Hypothalamus (tissue), 51 donors: ENCODE measurements at places on chromosomes 12 and 14.

- DNase-seq = no peak
Observed at GRCh38 chr14:48963231-48963790, 622.9 kb downstream of the RPS29 start.

- DNase-seq = no peak
Observed at GRCh38 chr12:52217223-52217622, 15.8 kb upstream of the KRT7 start.

GRCh38 chr12:110550981-110551380 lies 32.1 kb downstream of the PPTC7 start:
- no peak for DNase-seq

DNA sequence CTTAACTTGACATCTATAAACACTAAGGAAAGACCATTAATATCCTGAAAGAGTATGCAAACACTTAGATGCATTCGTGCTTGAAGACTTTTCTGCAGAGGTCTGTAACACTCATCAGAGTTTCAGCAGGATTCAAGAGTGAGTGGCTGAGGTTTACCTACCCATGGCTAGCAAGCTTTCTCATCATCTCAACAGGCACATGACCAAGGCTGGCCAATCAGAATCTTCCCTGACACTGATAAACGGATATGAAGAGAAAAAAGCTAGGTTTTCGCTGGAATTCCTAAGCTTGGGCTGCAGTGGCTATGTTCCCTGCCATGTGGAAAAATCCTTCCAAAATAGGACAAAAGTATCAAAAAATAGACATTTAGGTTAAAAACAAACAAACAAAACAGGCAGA lies 162.1 kb upstream of the USP15 start:
- DNase-seq = no peak

DNA sequence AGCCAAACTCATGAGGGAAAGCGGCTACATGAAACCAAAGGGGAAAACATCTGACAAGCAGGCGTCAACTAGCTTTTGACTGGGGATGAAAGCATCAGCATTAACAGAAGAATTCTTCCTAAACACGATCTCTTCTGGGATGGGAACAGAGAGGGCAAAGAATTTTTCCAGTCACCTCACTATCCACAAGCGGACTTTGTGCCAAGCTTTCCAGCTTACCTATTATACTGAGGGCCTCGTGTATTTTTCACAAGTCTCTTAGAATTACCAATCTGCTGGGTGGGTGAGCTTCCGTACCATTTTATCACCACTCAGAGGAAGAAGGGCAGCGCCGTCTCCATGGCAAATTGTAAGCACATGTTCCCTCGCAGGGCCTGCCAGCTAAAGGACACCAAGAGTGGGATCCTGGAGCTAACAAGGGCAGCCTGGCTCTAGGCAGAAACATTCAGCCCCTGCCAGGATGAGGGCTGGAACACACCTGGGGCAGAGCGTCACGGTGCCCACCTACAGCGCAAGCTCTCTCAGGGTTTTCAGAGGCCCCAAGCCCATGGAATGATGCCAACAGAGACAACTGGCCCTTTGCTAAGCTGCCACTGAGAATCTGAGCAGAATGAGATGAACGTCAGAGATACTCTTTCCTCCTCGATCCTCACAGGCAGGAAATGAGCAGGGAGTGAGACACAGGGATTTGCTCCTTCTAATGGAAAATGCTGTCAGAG lies 74.6 kb downstream of the CHGA start:
- no peak for DNase-seq

DNA sequence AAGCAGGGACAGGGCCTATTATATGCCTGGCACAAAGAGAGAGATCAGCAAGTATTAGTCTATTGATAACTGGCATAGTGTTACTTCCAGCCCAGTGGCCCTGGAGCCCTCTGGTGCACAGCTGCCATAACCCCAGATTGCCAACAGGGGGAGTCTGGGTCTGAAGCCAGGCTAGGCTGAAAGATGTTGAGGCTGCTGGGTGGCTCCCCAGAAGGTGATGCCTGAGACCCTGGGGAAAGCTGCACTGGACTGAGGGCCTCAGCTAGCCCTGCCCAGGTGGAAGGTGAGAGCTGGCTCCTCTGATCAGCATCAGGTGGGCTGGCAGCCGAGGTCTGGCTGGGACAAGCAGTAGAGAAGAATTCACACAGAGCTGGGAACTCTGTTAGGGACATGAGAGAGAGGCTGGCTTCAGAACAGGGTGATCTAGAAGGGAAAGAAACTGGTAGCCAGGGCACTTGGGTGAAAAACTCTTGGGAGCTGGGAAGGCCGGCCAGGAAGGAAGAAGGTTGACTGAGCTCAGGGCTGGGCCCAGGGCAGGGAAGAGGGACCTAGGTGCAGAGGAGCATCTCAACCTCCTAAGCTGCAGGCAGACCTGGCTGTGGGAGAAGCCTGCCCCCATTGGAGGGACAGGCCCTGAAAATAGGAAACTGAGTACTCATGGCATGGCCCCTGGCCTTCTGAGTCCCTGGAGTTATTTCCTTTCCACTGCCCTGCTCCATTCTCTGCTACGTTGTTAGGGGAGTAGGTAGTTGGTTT lies 3.9 kb downstream of the GZMH start:
- DNase-seq = no peak

GRCh38 chr14:50533806-50534205 lies 1.4 kb upstream of the MAP4K5 start:
- DNase-seq = no peak

- no peak for DNase-seq
Observed at GRCh38 chr12:29155079-29155478, 6.0 kb downstream of the FAR2 start.

DNA sequence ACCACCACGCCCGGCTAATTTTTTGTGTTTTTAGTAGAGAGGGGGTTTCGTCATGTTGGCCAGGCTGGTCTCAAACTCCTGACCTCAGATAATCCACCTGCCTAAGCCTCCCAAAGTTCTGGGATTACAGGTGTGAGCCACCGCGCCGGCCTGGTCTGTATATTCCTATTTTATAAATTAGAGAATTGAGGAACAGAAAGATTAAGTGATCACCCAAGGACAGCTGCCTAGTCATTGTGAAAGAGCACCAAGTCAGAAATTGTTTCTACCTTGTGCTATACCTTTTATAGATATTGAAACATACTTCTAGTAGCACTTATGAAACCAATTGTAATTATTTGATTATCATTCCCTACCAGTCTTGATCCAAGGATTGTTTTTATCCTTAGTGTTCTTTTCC lies 1.9 kb downstream of the KNTC1 start:
- no peak for DNase-seq

- no peak for DNase-seq
Observed at GRCh38 chr12:53378724-53379388, 1.1 kb upstream of the SP1 start.

- no peak for DNase-seq
Observed at GRCh38 chr12:116018282-116018681, 259.2 kb downstream of the MED13L start.

DNA sequence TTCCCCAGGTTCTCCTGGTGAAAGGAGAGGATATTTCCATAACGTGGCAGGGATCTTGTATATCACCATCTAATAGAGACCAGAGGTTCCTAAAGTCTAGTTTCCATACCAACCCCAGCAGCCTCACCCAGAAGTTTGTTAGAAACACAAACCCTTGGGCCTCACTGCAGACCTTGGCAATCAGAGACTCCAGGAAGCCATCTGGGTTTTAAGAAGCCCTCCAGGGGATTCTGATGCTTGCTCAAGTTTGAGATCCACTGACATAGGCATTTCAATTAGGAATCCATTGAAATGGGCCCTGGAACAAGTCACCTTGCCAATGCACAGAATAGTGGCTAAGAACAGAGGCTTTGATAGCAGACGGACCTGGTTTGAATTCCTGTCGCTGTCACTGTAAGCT lies 2.2 kb upstream of the CMKLR1 start:
- DNase-seq = no peak

- no peak for DNase-seq
Observed at GRCh38 chr12:91271185-91271584, 88.6 kb upstream of the DCN start.

GRCh38 chr14:88518592-88519512 lies 36.0 kb downstream of the PTPN21 start:
- no peak for DNase-seq

- no peak for DNase-seq
Observed at GRCh38 chr14:70320294-70320693, 39.2 kb downstream of the COX16 start.

DNA sequence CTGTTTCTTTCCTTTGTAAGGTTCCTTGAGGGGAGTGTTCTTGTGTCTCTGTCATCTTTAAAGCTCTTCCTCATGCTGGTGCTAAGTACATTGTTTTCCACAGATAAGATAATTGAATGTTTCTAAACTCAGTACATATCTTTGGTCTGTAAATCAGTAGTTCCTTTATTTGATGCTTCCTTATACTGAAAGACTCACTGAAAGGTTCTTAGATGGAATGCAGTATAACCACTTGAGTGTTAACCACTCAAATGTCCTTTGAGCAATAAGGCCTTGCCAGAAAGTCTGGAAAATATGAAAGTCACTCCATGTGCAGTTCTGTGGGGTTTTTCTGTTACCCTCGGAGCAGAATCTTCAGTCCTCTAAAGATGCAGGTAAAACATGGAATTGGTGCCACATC lies 23.0 kb upstream of the RNU6-8 start:
- DNase-seq = no peak

- no peak for DNase-seq
Observed at GRCh38 chr12:20274008-20274407, 94.3 kb upstream of the PDE3A start.

- no peak for DNase-seq
Observed at GRCh38 chr12:132133952-132134652, 10.0 kb downstream of the DDX51 start.

DNA sequence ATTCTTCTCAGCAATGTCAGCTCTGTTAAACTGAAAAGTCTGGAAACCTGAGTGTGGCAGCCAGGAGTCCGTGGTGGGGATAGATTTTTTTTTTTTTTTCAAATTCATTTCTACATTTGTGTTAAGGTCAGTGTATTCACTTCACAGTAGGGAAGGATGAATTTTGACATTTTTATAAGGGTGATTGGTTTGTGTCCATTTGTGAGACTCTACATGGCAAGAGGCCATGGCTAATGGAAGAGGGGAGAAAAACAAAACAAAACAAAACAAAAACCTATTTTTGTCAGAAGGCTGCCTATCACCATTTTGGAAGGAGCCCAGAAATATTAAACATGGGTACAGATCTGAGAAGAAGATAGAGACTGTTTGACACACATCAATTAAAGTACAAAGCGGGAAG lies 176.1 kb downstream of the RMST start:
- no peak for DNase-seq
